ENCODE measurements at places on chromosomes 4 and X.

DNA sequence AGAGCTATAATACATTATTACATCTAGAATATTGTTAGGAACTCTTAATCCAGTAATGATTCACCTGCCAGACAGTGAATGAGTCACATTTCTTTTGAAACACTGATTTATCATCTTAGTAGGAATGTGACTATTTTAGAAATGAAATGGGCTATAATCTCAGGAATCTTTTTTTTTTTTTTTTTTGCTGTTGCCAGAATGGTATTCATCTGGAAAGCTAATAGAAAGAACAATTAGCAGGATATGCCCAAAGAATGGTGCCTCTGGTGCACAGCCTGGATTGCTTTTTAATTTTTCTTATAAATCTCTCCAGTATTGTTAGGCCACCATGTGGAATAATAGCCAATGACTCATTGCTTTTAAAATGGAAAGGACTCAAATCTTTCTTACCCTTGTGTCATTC is 181.1 kb upstream of the SMIM31 start:
- DNase-seq, result no peak

DNA sequence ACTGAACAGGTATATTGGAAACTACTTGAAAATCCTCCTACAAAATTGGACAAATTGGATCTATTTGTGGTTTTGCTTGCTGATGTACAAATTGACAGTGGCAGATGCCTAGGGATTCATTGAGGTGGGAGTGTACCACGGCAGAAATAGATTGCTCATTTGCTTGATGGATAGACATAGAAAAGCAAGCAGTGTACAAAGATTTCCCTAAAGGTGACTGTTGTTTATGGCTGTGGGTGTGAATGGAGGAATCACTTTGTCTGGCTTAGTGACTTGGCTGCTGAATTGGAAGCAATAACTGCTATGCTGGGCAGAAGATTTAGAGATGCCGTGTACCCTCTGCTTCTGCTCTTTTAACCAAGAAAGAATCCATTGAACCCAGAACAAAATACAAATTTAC is 191.0 kb upstream of the GRID2 start:
- DNase-seq, result no peak

- DNase-seq, result no peak
Measured at GRCh38 chr4:75496406-75496805, 17.8 kb downstream of the RCHY1 start.

DNA sequence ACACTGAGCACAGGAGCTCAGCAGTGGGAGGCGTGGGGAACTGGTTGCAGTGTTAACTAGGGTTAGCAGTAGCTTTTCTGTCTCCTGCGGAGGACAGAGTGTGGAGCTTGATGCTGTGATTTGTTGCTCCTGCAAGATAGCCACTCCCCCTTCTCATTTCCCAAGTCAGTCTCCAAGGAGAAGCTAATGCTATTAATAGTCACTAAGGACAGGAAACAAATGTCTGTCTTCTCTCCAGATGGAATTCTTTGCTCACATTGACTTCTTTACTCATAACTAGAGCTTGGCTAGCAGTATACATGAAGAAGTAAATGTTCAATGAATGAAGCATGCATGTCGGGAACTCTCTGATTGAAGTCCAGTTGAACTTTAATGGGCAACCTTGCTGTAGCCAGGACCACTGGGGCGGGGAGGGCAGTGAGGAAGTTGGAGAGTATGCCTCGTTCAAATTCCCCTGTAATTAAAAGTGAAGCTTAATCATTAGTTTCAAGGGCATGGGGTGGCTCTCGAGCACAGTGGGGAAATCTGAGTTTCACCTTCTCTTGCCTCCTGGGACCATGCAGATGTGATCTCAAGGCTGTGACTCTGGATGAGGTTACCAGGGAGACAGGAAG is 156.6 kb upstream of the SCML1 start:
- DNase-seq, result no peak

- DNase-seq, result no peak
Measured at GRCh38 chr4:100935090-100935489, 412.2 kb downstream of the PPP3CA start.
